ENCODE measurements at places on chromosomes 16 and 17.

DNA sequence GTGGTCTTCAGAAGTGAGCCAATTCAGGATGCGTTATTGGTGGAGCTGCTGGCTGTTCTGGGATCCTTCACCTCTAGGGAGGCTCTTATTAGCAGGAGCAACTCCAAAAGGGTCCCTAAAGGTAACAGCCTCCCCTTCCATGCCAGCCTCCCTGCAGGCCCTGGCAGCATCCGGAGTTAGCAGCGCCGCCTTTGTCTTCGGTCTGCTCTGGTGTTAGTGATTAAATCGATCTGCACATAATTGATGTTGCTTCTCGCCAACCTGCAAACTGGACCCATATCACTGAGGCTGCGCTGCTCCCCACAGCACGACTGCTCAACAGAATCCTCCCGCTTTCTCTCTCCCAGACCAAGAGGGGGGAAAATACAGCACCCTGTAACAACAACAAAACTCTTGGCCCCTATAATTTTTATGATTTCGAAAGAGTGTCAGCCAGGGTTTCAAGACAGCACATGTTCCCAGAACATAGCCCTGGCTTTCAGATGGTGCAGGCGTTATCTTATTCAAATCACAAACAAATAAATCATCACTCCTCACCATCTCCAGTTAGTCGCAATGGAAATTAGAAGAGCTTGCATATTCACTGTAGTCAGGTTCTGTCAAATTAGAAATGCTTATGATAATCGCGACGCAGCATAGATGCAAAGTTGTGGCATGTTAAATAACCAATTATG is 76.0 kb downstream of the IRX3 start:
- DNase-seq: no peak

GRCh38 chr16:4032768-4033167 is 83.5 kb downstream of the ADCY9 start:
- DNase-seq: no peak

GRCh38 chr17:7631398-7632380 is 1.8 kb downstream of the SHBG start:
- DNase-seq: no peak

DNA sequence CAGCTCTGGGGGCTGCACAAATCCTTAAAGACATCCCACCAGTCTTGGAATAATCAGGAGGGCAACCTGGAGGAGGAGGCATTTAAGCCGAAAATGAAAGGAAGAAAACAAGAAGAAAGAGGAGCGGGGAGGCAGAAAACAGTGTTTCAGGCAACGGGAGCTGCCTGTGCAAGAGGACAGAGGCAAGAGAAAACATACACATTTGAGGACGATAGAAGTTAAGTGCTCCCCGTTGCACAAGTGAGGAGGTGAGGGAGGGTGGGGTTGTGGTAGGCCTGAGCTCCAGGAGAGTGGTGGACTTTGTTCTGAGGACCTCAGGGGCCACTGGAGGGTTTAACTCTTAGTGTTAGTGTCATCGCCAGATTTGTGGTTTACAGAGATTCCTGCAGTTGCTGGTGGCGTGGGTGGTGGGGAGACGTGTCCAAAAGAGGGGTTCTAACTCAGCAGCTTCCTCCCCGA is 27.6 kb upstream of the CIBAR2 start:
- no peak for DNase-seq

DNA sequence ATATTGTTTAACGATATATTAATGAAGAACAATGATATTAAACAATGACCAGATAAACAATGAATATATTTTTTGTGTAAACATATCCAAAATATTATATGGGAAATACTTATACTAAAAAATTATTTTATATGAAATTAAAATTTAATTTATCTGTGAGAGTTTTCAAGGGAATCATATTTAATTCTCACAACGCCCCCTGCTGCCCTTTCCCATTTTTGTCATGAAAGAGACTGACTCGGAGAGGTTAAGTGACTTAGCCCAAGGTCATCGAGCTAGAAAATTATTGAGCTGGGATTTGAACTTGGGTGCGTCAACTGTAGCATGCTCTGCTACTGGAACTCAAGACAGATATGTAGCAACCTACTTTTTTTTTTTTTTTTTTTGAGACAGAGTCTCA is 7.2 kb upstream of the MYCBPAP start:
- no peak for DNase-seq

GRCh38 chr16:87691686-87692079 is 74.1 kb downstream of the KLHDC4 start:
- DNase-seq: no peak

DNA sequence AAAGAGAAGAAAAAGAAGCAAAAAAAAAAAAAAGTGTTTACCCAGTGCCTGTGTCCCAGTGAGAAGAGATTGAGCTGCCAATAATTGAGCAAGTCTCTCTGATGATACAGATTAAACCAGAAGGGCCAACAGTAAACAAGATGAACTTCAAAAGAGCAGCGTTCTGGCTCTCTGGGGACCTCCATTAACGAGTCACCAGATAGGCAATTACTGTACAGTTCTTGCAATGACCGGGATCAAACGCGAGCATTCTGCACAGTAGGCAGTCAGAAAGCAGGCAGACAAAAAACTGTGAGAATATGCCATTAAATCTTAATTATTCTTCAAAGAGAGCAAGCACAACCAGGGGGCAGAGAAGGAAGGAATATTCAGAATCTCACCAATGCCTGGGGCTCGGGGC is 626.1 kb downstream of the TMEM114 start:
- DNase-seq: no peak

DNA sequence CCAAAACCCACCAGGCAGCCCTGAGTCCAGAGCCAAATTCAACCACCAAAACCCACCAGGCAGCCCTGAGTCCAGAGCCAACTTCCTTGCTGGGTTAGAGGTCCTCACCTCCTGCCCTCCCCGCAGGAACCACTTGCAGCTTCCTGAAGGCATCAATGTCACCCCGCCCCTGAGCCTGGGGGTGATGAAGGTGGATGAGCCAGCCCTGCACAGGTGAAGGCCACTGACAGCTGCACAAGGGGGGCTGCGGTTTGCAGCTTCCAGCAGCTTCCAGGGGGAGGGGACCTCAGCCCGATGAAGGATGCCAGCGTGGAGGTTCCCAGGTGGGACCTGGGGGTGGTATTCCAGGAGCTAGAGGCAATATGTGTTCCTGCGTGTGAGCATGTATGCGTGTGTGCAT is 7.6 kb upstream of the CSNK1D start:
- no peak for DNase-seq

DNA sequence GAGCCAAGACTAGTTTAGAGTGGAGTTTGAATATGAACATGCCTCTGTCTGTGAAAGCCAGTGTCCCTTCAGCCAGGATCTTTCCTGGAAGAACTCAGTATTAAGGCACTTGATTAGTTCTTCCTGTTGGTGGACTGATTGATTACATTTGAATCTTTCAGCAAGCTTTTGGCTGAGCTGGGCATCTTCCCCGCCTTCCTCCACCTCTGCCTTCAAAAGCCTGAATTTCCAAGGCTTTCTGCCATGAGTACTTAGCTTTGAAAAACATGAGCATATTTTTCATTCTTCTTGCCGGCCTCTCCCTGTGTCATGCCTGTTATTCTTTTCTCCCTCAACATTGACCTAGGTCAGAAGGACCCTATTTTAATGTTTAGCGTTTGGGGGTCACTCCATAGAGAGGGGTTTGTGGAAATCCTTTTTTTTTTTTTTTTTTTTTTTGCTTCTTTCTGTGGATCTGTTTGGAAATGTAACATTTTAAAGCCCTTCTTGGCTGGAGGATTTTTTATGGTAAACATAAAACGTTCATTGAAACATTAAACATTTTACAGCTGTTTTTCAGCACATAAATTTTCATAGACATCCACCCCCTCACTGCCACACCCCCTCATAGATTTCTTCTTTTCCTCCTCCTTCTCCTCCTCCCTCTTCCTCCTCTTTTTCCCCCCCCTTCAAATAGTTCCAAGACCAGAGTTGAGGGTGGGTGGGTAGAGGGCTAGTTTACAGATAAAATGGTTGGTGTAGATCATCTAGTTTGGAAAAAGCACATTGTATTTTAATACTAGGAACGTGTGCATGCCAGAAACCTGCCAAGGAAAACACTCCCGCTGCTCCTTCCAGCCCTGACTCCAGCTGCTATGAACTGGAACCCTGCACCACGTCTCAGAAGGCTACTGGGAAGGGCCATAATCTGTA is 645.9 kb downstream of the WWOX start:
- DNase-seq: no peak

DNA sequence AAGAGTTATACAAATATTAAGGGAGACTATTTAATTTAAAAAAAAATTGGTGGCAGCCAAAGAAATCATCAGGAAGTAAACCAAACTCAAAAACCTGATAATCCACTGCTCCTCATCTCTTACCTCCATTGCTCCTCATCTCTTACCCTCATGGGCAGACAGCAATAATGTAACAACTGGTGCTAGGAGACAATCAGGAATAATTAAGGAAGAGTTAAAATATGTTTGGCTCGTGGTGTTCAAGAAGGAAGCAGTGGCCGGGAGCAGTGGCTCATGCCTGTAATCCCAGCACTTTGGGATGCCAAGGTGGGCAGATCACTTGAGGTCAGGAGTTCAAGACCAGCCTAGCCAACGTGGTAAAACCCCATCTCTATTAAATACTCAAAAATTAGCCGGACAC is 18.1 kb downstream of the ERN1 start:
- no peak for DNase-seq

GRCh38 chr16:55949518-55949917 is 74.3 kb upstream of the CES5A start:
- DNase-seq: no peak

GRCh38 chr16:89349947-89350633 is 132.6 kb downstream of the ZNF778 start:
- no peak for DNase-seq

DNA sequence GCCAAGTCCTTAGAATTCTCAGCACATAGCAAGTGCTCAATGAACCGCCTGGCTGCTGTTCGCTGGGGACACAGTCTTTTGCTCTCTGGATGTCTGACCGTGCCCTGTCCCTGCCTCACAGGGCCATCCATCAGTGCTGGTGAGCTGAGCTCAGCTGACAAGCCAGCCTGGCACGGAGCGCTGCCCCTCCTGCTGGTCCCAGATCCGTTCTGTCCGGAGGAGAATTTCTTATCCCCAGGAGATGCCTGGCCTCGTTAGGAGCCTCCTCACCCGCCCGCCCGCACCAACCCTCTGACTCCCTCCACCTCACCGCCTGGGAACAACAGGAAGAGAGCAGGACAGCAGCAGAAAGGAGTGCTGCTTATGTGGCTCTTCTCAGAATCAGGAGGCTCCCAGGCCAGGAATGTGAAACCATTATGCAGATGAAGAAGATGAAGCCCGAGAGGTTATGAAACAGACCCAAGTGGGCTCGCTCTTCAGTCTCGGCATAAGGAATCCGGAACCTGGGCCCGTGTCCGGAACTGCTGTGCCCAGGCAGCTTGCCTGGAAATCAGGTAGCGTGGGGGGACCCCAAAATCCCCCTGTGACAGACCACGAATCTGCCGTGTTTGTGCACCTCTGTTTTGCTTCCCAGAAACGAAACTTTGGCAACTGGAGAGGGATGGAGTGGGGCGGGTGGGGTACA is 28.8 kb upstream of the RMI2 start:
- no peak for DNase-seq

GRCh38 chr17:66734186-66734943 is 100.6 kb upstream of the CACNG5 start:
- DNase-seq: no peak

GRCh38 chr17:70825321-70826125 is 656.2 kb downstream of the KCNJ2 start:
- DNase-seq: no peak

- no peak for DNase-seq
Measured at GRCh38 chr17:69478916-69479315, 64.4 kb downstream of the MAP2K6 start.

DNA sequence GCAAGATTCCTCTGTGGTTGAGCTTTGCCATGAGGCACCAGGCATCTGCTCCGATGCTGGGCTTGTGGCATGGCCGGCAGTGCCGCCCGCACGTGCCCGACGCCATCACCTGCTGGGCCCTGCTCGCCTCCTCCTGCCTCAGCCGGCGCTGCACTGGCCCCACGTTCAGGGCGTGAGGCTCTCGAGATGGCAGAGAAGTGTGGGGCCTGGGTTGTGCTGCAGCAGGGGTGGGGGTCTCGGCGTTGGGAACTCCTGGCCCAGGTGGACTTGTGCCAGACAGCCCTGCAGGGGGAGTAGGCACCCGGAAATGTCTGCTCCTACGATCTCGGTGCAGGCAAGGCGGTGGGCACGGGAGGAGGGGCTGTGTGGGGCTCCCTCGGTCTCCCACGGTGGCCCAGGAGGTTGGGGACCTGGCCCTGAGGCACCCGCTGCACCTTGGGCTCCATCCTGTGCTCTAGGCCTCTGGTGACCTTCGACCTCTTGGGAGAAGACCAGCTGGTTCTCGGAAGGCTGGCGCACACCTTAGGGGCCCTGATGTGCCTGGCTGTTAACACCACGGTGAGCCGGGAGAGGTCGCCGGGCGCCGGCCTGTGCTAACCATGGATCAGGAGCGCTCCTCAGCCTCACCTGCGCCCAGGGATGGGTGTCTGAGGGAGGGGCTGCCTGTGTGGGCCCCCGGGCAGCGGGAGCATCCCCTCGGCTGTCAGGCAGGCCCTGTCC is 13.5 kb downstream of the TELO2 start:
- no peak for DNase-seq

GRCh38 chr16:77191259-77191969 is 424 bp downstream of the MON1B start:
- DNase-seq: no peak

DNA sequence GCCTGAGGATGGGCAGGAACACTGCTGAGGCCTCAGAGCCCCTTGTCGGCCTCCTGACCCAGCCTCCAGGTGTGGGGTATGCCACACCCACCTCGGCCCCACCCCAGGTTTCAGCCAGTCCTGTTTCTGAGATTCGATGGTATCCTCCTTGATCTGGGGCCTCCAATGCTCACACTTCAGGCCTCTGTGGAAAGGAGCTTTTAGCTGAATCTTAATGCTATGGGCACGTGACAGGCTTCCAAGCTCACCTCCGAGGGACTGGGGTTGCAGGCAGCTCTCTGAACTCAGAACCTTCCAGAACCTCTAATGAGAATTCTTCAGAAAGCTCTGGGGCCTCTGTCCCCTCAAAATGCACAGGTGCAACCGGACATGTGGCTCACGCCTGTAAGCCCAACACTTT is 54.8 kb downstream of the SCNN1B start:
- no peak for DNase-seq

GRCh38 chr16:57045694-57046381 is 46.5 kb upstream of the CPNE2 start:
- no peak for DNase-seq

GRCh38 chr17:51813784-51814174 is 344.7 kb downstream of the CA10 start:
- DNase-seq: no peak

GRCh38 chr17:41844971-41845370 is 7.3 kb downstream of the KLHL10 start:
- DNase-seq: no peak

GRCh38 chr17:55654022-55654421 is 68.6 kb downstream of the TMEM100 start:
- DNase-seq: no peak
